Progenitor cell of endocrine pancreas (in vitro differentiated cells): ENCODE measurements at places on chromosomes 5 and 9. TPM values are rescaled to one million over a fixed set of nuclear protein-coding genes. Genes with fewer than 3 reads are reported as not detected.

The CCNG1 gene
- 250 and 267 TPM in 2 replicates for total RNA-seq

The COL15A1 gene
- total RNA-seq, result not detected in 2 replicates

The RETREG1 gene
- total RNA-seq, result 7.4 and 8.0 TPM in 2 replicates

The SHC3 gene
- total RNA-seq, result 1.3 TPM in 2 replicates

The PCDHA10 gene
- 18.3 and 19.2 TPM in 2 replicates for total RNA-seq

The STING1 gene
- total RNA-seq, result 0.53 TPM in 1 of 2 replicates, not detected in the other

DNA sequence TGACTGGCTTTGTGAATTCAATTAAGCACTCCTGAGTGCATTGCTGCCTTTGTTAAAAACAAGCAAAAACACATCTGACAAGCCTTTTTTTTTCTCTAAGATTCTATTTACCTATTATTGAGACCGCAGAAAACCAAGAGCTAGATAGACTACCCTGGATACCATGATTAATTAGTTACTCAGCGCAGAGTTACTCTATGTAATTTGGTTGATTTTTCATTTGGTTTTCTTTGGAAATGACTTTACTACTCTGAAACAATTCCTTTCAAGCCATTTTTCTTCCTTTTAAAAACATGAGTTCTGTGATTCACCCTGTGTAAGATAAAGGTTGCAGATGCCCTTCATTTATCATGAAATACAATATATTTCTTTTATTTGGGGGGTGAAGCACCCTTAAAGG lies 421.6 kb upstream of the PIK3R1 start:
- no peak overlapping the region for H3K27ac ChIP-seq
- DNase-seq, result no peak
- no peak overlapping the region for H3K4me3 ChIP-seq
- H3K27me3 ChIP-seq, result no peaks in the 10 kb centered on the region

GRCh38 chr5:143315214-143315613 lies 88.3 kb downstream of the NR3C1 start:
- no peaks in the 10 kb centered on the region for H3K36me3 ChIP-seq
- DNase-seq, result no peak
- no peak overlapping the region for H3K4me3 ChIP-seq
- H3K27me3 ChIP-seq, result peaks cover 7% of the 10 kb centered on the region
- peaks cover 17% of the 10 kb centered on the region for H3K4me1 ChIP-seq
- no peak overlapping the region for H3K27ac ChIP-seq

DNA sequence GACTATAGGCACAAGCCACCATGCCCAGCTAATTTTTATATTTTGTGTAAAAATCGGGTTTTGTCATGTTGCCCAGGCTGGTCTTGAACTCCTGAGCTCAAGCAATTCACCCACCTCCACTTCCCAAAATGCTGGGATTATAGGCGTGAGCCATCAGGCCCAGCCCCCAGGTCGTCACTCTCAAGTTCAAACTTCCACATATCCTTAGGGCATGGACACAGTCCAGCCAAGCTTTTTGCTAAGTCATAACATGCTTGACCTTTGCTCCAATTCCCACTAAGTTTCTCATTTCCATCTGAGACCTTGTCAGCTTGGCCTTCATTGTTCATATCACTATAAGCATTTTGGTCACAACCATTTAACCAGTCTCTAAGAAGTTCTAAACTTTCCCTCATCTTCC lies 43.9 kb upstream of the ARAP3 start:
- no peak overlapping the region for H3K27ac ChIP-seq
- DNase-seq, result no peak
- no peak overlapping the region for H3K4me3 ChIP-seq
- no peaks in the 10 kb centered on the region for H3K36me3 ChIP-seq
- H3K4me1 ChIP-seq, result peaks cover 2% of the 10 kb centered on the region

- H3K36me3 ChIP-seq, result peaks cover 1% of the 10 kb centered on the region
- H3K4me1 ChIP-seq, result peaks cover 2% of the 10 kb centered on the region
- DNase-seq, result no peak
- no peak overlapping the region for H3K27ac ChIP-seq
- no peaks in the 10 kb centered on the region for H3K27me3 ChIP-seq
- H3K4me3 ChIP-seq, result no peak overlapping the region
Observed at GRCh38 chr5:62684310-62684709, 105.7 kb downstream of the LRRC70 start.

GRCh38 chr9:77486968-77487367 lies 161.2 kb downstream of the GNA14 start:
- H3K27me3 ChIP-seq, result peaks cover 3% of the 10 kb centered on the region
- H3K4me1 ChIP-seq, result no peaks in the 10 kb centered on the region
- no peak overlapping the region for H3K4me3 ChIP-seq

- DNase-seq, result no peak
- H3K27me3 ChIP-seq, result peaks cover 4% of the 10 kb centered on the region
- H3K27ac ChIP-seq, result no peak overlapping the region
- peaks cover 2% of the 10 kb centered on the region for H3K4me1 ChIP-seq
- no peaks in the 10 kb centered on the region for H3K36me3 ChIP-seq
Observed at GRCh38 chr5:76763136-76763535, 47.2 kb downstream of the F2R start.

- H3K36me3 ChIP-seq, result no peaks in the 10 kb centered on the region
- H3K27me3 ChIP-seq, result peaks cover 3% of the 10 kb centered on the region
- DNase-seq, result no peak
- no peaks in the 10 kb centered on the region for H3K4me1 ChIP-seq
- H3K27ac ChIP-seq, result no peak overlapping the region
Observed at GRCh38 chr9:99264070-99264680, 42.1 kb downstream of the SEC61B start.

GRCh38 chr9:133991964-133992779 lies at the start of gene VAV2:
Gene VAV2, minus strand, starts transcription at chr9:133992324. Its CDS starts 46 bp downstream, at chr9:133992278.
- peak within 1 kb of the TSS; percentile 97 for H3K4me3 ChIP-seq
- H3K4me1 ChIP-seq, result peaks cover 21% of the 10 kb centered on the region
- H3K27me3 ChIP-seq, result no peaks in the 10 kb centered on the region

GRCh38 chr9:17402309-17402708 lies 176.6 kb upstream of the SH3GL2 start:
- no peak overlapping the region for H3K4me3 ChIP-seq
- no peaks in the 10 kb centered on the region for H3K27me3 ChIP-seq
- no peak for DNase-seq
- no peaks in the 10 kb centered on the region for H3K36me3 ChIP-seq
